Glomerular endothelial cell (primary cell): ENCODE measurements at places on chromosomes 3 and 15.

GRCh38 chr3:172259111-172259541, 189.1 kb downstream of the GHSR start:
- DNase-seq: no peak

DNA sequence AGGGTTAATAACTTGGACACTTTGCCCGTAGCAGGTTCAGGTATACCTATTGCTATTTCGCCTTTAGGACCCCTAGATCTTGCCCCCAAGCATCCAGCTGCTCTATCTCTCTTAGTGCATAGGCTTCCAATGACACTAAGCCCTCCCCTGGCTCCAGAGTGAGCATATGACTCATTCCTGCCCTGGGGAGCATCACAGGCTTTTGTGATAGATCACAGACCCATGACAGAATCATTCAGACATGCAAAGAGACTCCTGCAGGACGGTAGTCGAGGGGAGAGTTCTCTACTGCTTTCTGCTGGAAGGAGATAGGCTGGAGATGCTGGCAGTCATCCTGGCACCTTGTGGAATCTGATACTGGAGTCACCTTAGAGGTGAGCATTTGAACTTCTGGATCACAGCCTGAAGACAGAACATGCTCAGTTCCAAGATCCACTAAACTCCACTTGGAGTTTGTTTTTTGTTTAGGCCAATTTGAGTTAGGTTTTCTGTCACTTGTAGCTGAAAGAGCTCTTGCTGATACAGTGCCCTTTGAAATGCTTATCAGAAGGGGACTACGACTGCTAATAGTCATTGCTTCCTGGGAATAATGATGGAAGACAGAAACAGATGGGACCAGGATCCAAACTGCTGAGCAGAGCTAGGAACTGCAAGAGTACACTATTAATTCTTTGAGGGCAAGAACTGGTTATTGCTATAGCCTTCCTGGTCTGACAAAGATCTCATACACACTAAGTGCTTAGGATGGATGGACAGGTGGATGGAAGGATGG, 11.0 kb downstream of the LYSMD2 start:
- DNase-seq: no peak

GRCh38 chr3:194296454-194297263, 54.5 kb downstream of the CPN2 start:
- no peak for DNase-seq

- DNase-seq: no peak
Measured at GRCh38 chr15:33788906-33789540, 179.3 kb upstream of the CHRM5 start.

DNA sequence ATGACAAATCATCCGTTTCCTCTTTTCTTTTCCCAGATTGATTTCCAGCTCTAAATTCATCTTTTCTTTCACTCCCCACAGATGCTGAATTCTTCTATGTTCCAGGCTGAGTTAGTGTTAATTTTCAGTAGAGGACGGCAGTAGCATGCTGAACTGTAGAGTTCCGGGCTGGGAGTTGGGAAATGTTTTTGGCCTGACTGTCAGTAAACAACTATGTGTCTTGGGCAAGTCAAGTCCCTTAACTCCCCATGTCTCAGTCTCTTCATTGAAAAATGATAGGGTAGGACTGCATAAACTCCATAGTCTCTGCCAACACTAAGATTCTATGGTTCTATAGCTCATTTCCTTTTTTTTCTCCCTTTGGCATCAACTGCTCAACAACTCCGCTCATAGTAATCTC, 333.9 kb downstream of the TIGIT start:
- no peak for DNase-seq

DNA sequence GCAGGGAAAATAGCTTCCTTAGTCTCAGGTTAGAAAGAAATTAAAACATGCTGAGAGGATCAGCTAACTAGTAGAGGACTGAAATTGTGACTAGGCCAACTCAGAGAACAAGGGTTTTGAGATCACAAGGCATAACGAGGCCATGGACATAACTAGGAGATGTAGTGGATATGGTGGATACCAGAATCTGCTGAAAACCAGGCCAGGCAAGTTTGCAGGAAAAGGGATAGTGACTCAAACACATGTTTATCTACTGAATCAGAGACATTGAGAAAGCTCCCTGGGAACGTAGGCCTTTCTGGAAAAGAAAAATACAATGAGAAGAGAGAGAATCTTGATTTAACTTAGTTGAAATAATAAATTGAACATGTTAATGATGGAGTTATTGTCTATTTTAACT, 326.5 kb upstream of the GBE1 start:
- DNase-seq: no peak

DNA sequence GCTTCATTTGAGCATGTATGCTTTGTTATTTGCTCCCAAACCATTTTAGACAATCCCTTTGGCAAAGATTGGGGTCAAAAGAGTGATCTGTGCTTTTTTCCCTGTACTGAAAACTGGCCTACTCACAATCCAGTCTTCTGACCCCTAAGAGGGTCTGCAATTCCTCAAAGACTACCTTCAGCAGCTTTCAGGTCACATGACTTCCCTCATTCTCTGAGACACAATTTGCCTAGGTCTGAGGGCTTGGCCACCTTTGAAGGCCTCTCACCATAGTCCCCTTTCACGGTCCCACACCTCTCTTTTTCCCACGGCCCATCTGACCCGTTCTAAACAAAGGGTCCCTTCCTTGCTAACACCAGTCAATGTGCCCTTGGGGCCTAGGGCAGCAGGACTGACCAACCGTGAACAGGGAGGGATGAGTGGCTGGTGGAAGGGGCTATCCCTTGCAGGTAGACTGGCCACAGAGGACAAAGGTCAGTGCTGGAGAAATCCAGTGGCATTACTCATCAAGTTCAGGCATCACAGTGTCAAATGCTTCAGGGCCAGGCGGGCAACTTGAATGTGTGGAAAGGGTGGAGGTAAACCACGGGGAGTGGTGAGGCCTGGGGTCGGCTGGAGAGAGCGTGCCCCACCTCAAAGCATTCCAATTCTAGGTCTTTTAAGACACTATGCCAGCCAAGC, 10.8 kb downstream of the RASL12 start:
- no peak for DNase-seq

DNA sequence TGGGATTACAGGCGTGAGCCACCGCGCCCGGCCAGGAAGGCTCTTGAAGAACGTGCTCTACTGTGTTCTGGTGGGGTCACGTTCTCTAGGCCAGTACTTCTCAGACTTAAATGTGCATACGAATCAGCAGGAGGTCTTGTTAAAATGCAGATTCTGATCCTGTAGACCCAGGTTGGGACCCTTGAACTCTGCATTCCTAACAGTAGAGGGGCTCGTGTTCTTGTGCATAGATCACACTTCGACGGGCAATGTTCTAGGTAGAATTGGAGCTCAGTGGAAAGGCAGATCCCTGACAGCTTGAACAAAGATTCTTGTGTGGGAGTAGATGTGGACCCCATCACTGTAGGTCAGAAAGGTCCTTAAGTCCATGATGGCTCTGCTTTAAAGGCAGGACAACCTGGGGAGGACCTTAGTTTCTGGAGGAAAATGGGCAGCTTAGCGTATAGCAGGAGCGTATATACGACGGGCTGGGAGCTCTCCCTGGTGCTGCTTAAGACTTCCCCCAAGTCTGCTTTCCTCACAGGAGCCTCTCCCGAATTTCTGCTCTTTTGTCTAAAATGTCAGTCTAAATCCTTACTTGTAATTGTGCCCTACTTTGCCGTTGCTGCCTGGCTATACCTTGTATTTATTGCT, 16.9 kb upstream of the FAM81A start:
- peak; percentile 12 for DNase-seq
